ENCODE measurements at places on chromosomes 11 and 22. TPM values are rescaled to one million over a fixed set of nuclear protein-coding genes. Genes with fewer than 3 reads are reported as not detected.

The PAX6 gene
- total RNA-seq: 0.55 TPM

The MYOD1 gene
- not detected for total RNA-seq

The SSTR3 gene
- not detected for total RNA-seq

The SLC22A25 gene
- total RNA-seq: not detected

The ZFPL1 gene
- 58.8 TPM for total RNA-seq

The TREH gene
- 4.9 TPM for total RNA-seq

The TESMIN gene
- 1.00 TPM for total RNA-seq

The KCNK7 gene
- 1.6 TPM for total RNA-seq

GRCh38 chr22:37563153-37564081 is 3.1 kb downstream of the CDC42EP1 start:
- peak; percentile 77 for DNase-seq

DNA sequence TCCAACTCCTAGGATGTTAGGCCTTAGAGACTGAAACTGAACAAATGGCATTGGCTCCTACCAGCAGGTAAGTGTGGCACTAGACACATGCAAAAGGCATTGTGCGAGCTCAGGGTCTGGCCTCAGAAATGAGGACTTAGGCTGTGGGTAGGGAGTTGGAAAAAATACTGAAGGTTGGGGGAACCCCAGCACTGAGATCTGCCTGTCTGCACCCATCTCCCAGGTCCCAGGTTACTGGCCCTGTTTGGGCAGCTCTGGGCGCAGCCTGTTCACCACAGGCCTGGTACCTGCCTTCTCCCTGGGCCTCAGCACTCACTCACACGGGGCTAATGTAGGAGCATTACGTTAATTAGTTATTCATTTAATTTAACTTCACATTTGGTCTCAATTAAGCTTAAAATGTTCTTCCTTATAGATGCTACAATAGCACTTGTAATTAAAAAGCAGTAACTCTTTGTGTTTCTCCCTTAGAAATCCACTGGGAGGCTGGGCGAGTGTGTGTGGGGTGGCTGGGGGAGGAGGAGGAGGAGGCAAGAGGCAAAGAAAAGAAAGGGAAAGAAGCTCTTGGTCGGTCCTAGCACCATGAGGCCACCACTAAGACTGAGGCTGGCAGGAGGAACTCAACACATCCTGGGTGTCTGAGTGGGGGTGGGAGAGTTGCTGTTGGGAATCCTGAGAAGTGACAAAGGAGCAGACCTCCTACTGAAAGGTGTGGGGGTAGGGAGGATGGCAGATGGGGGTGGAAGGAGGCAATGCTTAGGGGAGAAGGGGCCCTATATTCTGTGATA is 19.4 kb downstream of the TMEM218 start:
- no peak for DNase-seq

- DNase-seq: no peak
Observed at GRCh38 chr22:32882774-32883530, 81.4 kb downstream of the TIMP3 start.

DNA sequence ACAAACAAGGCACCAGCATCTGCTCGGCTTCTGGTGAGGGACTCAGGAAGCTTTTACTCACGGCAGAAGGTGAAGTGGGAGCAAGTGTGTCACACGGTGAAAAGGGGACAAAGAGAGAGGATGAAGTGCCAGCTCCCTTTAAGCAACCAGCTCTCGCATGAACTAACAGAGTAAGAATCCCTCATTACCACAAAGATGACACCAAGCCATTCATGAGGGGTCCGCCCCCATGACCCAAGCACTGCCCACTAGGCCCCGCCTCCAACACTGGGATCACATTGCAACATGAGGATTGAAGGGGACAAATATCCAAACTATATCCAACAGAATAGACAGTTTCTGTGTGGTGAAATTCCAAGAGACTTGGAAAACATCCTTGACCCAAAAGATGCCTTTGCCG is 198.2 kb upstream of the POU2AF2 start:
- DNase-seq: no peak

DNA sequence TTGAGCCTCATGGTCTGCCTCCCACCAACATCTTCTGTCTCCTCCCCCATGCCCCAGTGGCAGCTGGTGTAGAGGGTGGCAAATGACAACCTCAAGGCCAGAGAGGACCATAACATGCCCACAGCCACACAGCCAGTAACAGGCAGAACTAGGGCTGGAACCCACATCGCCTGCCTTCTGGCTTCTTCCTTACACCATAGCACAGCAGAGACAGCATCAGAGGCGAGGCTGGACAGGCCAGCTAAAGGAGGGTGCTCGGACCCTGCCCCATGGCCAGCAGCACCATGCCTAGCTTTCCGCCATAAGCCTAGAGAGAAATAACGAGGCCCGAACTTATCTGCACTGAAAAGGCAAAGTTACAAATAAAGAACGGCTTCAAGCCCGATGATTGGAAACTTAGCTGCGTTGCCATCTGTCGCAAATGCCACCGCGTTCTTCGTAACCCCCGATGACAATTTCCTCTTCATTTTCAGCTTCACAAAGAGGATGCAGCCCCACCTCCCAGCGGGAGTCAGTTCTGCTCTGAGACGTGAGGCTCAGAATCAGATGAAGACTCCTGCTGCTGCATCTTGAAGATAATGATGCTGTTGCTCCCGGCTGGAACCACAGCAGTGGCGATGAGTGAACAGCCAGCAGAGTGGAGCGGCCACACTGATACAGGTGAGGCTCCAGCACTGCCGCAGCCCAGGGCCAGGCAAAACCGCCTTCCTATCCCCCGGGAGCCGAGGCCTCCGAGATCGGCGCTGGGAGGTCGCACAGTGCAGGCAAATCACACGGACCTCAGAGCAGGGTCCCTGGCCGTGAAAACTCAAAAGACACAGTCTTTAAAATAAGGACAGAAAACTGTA is 73.8 kb upstream of the RTL6 start:
- no peak for DNase-seq

DNA sequence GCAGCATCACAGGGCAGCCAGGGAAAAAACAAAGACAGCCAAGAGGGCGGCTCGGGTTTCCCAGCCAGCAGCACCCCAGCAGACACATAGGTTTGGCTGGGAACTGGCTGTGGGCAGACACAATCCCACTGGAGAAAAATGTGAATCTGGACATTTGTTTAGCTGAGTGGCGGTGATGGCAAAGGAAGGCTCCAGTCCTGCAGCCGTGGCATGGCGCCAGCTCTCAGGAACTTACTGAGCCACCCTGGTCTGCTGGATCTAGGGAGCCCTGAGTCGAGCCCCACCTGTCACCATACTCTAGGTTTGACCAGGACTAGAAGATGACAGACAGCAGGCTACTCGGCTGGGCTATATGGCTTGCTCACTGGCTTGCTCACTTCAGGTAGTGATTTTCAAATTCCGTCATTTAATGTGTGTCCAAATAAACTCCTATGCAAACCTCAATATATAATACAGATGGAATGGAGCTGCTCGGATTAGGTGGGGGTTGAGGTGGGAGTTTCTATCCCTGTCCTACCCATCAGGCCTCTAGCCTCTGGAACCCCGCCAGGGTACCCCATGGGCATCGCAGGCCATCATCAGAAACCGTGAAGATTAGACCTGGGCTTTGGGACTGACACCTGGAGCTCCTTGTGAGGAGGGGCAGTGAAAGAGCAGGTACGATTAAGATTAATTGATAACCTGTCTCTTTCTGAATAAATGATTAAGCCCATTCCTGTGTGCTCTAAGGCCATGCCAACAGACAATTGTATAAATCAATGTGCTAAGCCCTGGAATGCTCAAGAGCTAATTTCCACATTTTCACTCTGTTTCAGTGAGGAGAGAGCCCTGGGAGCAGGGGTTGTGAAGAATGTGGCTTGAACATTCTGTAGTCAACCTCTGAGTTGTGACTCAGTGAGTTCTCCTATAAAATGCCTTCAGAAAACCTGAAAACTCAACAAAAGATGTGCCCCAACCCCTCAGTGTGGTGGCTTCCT is 42.5 kb downstream of the GALNT18 start:
- no peak for DNase-seq

- DNase-seq: no peak
Observed at GRCh38 chr11:82676483-82677094, 57.1 kb downstream of the FAM181B start.

GRCh38 chr11:65109231-65110198 is 2.2 kb upstream of the TM7SF2 start:
- DNase-seq: no peak

- no peak for DNase-seq
Observed at GRCh38 chr11:65297026-65297672, 17.5 kb upstream of the CDC42EP2 start.

GRCh38 chr11:68687311-68687710 is 3.0 kb downstream of the GAL start:
- DNase-seq: no peak

DNA sequence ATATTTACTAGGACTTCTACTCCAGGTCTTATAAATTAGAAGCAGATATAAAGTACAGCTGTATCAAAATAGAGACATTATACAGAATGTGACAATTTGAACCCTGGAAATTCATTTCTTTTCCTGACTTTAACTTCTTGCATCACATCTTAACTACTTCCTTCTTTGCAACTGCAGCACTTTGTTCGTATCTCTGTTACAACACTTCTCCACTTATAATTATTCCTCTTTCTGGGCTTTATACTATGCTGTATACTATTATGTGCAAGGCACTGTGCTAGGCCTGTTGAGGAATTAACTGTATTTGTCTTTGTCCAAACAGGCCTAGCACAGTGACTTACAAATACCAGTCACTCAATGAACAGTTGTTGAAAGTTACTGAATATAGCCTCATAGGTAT is 1.8 kb upstream of the SLC36A4 start:
- DNase-seq: no peak

GRCh38 chr11:111719379-111719778 is 46.8 kb downstream of the PPP2R1B start:
- no peak for DNase-seq

DNA sequence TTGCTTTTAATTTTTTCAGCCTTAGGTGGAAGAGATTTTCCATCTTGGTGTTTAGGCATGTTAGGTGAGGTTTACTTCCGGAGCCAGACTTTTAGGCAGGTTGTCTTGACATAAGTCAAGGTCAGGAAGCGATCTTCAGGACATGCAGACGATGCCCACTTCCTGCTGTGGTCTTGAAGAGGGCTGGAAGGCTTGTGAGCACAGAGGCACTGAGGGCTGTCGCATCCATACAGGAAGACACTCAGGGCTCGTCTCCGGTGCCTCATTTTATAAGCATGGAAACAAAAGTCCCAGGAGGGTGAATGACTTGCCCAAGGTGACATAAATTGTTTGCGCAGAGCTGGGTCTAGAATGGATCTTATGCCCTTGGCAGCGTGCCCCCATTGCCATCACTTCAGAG is 30.8 kb downstream of the MARK2 start:
- peak; percentile 61 for DNase-seq

DNA sequence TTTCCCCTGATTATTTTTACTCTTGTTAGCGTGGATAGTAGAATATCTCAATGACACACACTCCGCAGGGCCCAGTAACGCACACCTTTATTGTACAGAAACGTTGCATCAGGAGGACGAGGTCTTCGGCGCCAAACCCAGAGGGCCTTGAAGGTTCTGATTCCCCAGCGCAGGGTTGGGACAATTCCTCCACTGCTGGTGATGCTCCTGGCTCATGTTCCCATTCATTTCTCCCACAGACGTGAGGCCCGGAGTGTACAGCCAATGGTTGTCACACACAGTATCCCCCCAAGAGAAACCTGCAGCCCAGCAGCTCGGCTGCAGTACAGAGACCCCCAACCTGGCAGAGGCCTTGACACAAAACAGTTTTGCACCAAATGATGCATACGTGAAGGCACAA is 6.1 kb upstream of the ANO1 start:
- no peak for DNase-seq

DNA sequence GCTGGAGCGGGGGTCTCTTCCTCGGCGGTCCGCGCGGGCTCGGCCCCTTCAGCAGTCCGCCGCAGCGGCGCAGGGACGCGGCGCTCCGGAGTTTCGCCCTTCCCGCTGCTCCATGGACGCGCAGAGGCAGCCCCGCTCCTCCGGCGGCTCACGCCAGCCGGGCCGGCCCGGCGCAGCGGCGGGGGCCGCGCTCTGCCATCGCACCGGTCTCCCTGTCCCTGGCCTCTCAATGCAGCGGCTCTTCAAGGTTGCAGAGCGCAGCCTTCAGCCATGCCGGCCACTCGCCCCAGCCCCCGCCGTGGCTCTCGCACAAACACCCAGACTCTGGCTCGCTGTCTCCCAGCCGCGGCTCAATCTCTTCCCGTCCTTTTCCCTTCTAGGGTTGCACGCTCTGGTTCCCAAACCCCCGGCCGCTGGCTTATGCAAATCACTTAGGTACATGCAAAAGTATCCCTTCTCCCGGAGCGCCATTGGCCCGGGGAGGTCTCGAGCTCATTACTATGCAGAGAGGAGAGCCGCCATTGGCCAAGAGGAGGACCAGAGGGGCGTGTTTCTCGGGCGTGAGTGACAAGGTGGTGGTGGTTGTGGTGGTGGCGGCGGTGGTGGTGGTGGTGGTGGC is at the start of gene LGR4:
TSS of gene LGR4 (minus strand) at position 393 of the 619 bp plus-strand sequence. CDS start 488 bp downstream, outside the sequence.
- DNase-seq: peak; percentile 95

- no peak for DNase-seq
Observed at GRCh38 chr11:18203723-18204122, 31.1 kb downstream of the MRGPRX4 start.

DNA sequence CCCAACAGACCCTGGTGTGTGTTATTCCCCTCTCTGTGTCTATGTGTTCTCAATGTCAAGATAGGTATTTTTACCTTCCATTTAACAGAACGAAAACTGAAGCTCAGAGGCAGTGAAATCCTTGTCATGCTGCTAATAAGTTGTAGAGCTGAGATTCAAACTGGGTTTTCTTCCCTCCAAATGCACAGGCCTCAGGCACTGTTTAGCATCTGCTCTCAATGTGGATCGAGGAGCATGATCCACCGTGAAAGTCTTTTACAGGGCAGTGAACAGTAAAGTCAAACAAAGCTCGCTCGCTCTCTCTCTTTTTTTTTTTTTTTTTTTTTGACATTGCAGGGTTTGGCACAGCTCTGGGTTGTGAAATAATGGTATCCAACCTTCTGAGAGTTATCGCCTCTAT is 401.0 kb upstream of the SYN3 start:
- DNase-seq: no peak

DNA sequence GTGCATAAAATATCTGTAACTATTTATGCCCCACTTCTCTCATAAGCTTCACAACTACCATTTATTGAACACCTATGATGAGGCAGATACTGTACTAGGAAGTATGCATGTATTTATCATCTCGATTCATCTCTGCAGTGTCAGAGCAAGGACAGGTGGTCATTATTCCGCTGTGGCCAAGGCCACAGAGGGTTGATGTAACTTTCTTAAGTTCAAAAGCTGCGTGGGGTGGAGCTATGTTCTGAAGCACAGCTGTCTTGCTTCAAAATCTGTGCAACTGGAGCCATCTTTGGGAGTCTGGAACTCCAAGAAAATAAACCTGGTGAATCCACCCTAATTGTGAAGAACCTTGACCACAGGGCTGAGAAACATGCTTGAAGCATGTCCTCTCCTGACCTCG is 60.2 kb upstream of the HMGXB4 start:
- DNase-seq: no peak

GRCh38 chr11:60899046-60899936 is 7.1 kb downstream of the PRPF19 start:
- no peak for DNase-seq

Measured in transverse colon (tissue), 4 donors.